Articular chondrocyte of knee joint (primary cell): ENCODE measurements at places on chromosomes 7 and 10. TPM values are rescaled to one million over a fixed set of nuclear protein-coding genes. Genes with fewer than 3 reads are reported as not detected.

NUTM2E gene
- 0.13 TPM in 1 of 2 replicates, not detected in the other for total RNA-seq

OPALIN gene
- not detected in 2 replicates for total RNA-seq

PLAC9 gene
- 25.4 and 28.7 TPM in 2 replicates for total RNA-seq

NRCAM gene
- total RNA-seq = 0.13 and 0.65 TPM in 2 replicates

OR2A12 gene
- under 0.01 TPM in 1 of 2 replicates, not detected in the other for total RNA-seq

LYZL2 gene
- not detected in 2 replicates for total RNA-seq

STEAP1B gene
- 26.2 and 32.1 TPM in 2 replicates for total RNA-seq

TMEM229A gene
- total RNA-seq = not detected in 2 replicates

PRKAG2 gene
- total RNA-seq = 19.1 and 23.9 TPM in 2 replicates

TLL2 gene
- under 0.01 and 0.22 TPM in 2 replicates for total RNA-seq

GIMAP4 gene
- 0.43 TPM in 1 of 2 replicates, not detected in the other for total RNA-seq

TMEM236 gene
- 0.22 and 0.26 TPM in 2 replicates for total RNA-seq

SPDYE1 gene
- total RNA-seq = not detected in 2 replicates
